ENCODE measurements at places on chromosomes 6 and 20.
A peak's percentile ranks its signal among the peaks of the same experiment; 100 is the strongest.

DNA sequence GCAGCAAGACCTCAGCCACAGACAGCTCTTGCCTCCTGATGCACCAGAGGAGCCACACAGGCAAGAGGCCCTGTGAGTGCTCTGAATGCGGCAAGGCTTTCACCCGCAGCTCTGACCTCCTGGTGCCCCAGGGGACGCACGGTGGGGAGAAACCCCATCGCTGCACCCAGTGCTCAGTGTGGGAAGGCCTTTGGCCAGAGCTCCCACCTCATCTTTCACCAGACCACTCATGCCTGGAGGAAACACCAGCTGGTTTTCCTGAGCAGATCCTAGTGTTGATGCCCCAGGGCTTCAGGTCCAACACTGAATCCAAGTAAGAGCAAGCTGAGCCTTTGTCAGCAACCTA, 37.0 kb upstream of the XRN2 start:
- DNase-seq = no peak

DNA sequence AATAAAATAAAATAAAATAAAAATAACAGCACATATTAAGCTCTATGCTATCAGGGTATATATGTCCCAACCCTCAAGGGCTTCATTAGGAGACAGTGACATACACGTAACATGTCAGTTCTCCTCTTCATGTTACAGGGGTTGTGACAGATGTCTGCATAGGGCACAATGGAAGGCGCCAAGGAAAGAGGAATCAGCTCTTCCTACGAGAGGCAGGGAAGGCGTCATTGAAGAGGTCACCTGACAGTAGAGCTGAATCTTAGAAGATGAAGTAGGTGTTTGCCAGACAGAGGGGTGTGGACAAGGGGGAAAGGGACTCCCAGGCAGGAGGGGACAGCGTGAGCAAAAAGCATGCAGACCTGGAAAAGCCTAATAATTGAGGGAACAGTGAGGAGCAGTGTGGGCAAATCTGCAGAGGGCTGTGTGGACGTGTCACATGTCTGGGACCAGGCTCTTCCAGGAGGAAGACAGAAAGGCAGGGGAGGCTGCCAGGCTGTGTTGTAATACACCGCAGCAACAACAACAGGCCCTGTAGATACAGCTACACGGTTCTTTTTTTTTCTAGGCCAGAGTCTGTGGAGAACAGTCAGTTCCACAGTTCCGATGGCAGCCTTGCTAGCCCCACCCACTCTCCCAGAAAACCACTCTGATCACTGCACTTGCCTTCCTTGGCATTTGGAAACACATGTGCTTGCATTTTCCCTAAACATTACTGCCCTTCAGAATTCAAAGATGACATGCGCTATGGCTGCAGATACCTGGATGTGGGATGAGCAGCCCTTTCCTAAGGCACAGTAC, 2.5 kb upstream of the FKBP5 start:
- no peak for DNase-seq

- DNase-seq = no peak
Observed at GRCh38 chr6:79375635-79376337, 141.3 kb upstream of the HMGN3 start.

- no peak for DNase-seq
Observed at GRCh38 chr6:28976677-28977076, 28.4 kb downstream of the ZNF311 start.

GRCh38 chr20:57658833-57659516, 38.7 kb upstream of the ZBP1 start:
- DNase-seq = no peak

GRCh38 chr6:63307581-63308246, 12.1 kb downstream of the LGSN start:
- peak; percentile 12 for DNase-seq

DNA sequence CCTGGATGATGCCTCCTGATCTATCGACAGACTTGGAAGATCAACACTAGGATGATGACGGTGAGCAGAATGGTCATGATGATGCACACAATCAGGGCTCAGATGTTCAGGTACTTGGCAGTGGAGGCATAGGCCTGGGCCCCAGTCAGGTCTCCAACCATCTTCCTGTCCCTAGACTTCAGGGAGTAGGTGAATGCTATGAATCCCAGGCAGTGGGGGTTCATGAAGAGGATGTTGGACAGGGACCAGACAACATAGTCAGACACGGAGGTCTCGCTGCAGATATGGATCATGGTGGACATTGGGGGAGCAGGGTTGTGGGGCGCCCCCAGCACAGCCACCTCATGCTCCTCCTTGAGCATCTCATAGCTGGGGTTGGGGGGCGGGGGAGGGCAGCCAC, 27.5 kb downstream of the HLA-F start:
- no peak for DNase-seq

GRCh38 chr6:141752677-141753076, 380.0 kb upstream of the GJE1 start:
- DNase-seq = no peak

DNA sequence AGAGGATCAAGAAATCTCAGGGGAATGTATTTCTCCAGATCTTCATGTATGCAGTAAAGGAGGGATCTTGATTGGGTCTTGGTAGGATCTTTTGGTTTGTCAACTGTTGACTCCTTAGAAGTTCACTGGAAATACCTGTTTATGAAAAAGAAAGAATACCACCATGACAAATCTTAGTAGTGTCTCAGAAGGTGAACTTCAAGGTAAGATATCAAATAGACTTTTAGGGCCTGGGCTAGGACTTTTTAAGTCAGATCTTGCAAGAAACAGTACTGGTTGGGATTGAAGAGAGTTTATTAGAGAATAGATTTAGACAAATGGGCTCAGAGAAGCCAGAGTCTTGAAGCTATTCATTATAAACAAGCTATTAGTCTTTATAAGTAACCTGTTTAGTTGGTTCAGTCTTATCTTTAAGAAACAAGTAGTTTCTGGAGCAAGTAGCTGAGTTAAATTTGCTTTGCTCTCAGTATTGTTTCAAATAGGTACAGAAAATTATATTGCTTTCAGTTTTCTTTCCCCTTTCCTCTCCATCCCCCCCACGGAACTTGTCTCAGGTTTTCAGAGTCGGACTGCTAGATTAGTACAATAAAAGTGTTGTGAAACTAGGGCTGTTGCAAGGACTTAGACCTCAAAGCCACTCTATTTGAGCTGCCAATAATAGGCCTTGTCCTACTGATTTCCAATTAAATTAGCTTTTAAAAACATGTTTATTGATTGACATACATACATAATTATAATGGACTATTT, 529.1 kb upstream of the CITED2 start:
- DNase-seq = no peak

GRCh38 chr6:96704713-96705112, 132.6 kb downstream of the GPR63 start:
- DNase-seq = no peak

DNA sequence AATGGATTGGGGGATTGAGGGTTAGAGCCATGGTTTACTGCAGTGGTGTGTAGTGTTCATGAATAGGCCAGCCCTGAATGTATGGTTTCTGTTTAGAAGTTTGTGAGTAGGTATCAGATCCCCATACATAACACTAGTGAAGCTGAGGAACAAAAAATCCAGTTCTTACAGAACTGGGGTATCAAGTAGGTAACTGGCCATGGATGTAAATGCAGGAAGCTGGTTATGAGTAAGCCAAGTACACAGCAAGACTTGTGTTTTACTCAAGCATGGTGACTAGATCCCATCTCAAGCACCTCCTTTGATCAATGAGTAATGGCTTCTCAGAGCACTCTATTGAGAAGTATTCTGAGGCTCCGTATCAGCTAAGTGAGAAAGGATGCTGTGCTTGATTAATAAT, 613.7 kb upstream of the FLRT3 start:
- DNase-seq = no peak

DNA sequence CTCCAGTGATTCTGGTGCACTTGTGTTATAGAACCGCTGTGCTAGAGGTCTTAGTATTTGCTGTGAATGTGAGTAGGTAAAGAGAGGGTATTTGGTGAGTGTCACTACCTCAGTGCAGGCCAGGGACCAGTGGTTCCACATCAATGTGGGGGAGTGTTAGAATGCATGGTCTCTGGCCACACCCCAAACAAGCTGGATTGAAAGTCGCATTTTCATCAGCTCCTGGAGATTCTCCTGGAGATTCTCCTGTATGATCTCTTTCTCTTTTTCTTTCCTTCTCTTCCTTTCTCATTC, 26.8 kb upstream of the BCAS1 start:
- DNase-seq = no peak

- no peak for DNase-seq
Observed at GRCh38 chr6:150249261-150249660, 106.4 kb downstream of the PPP1R14C start.

DNA sequence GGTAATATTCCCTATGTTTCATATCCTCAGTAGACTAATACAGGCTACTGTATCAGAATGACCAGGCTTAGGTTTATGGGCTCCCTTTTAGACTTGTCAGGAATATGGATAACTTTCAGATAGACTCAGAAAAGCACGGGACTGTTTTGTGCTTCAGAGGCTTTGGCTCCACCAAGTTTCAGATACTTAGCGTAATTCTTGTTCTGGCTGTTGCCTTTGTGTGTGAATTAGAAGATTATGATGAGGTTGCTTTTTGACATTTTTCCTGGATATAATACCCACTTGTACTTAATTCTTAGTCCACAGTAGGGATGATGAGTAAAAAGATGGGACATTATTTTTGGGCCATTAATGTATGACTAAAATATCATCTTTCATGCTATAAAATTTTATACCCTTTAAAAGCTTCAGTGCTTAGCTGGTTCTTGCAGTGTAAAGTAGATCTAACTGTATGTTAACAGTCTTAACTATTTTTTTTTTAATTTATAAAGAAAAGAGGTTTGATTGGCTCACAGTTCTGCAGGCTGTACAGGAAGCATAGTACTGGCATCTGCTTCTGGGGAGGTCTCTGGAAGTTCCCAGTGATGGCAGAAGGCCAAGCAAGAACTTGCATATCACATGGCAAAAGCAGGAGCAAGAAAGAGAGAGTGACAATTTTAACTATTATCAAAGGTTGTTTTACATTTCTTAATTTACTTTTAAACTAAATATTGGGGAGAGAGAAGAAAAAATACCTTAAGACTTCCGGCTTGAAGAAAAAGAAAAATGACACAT, 120.7 kb downstream of the ZFAND3 start:
- DNase-seq = no peak

GRCh38 chr6:75211920-75212590, 6.2 kb upstream of the COL12A1 start:
- no peak for DNase-seq

DNA sequence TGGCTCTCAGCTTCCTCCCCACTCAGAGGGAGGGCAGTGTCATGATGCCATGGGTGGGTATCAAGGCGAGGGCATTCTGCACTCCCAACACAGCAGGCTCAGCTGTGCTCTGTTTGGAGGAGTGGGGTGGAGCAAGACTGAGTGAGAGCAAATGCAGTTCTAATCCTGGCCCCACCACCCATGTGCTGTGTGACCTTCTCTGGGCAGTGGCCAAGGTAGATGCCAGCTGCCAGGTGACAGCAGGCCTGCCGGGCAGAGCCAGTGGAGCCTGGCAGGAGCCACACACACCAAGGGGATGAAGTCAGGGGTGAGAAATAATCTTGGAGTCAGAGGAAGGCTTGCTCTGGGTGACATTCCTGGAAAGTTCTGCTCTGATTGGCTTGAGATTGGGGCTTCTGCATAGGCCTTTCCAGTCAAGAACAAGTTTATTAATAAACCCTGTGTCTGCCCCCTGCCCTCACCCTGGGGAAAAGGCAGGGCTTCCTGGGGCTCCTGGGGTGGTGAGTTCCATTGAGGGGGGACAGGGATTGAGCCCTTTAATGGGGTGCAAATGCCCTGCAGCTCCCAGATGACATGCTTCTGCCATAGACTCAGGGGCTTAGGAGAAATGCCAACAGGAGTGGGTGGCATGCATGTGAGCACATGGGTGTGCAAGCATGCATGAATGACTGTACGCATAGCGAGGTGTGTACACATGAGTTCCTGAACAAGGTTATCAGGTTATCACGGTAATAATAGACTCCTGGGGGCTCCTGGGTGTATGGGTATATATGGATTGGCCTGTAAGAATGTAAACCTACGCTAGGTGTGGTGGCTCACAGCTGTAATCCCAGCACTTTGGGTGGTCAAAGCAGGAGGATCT, 134.2 kb downstream of the MRPL14 start:
- no peak for DNase-seq

DNA sequence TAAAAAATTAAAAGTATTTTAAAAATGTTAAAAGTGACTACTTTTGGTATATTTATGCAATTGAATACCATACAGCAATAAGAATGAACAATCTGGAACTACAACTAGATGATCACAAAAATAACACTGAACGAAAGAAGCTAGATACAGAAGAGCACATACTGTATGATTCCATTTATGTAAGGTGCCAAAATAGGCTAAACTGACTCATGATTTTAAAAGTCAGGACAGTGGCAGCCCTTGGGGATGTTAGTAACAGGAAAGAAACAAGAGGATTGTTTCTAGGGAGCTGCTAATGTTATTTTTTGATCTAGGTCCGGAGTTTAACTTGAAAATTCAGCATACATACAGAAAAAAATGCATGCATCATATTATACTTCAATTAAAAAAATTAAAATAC, 42.3 kb downstream of the KIF13A start:
- no peak for DNase-seq

All from SHP77 treated with DMSO at 0.1 percent for 48 hours (cell line).